Sciatic nerve (tissue), 2 donors: ENCODE measurements at places on chromosomes 6 and 20. TPM values are rescaled to one million over a fixed set of nuclear protein-coding genes. Genes with fewer than 3 reads are reported as not detected.

DNA sequence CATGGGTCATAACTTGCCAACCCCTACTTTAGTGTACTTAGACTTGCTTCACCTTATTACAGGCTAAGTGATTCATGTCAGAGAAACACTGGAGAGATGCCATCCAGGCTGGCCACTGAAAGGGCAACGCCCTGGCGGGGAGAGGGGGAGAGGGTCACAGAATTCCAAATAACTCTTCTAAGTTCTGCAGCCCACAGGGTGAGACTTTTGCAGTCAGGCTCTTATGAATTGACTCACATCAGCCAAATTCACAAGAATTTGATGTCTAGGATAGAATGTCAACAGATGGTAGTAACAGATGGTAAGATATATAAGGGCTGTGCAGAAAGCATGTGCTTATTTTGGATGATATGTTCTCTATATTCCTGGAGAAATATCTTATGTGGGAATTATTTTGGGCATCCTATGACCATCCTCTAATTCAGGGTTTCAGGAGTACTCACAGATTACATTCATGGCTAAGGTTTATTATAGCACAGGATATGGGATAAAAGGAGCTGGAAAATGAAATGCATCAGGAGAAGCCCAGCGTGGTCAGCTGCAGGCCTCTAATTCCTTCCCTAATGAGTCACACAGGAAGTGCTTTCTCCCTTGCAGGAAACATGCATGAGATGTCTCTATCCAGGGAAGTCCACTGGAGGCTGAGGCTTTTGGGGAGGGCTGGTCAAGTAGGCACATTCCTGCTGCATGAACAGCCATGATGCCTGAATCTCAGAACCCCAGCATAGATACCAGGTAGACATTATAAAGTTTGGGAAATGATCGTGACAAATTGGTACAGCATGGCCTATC is 58.7 kb upstream of the RIN2 start:
- DNase-seq: no peak

DNA sequence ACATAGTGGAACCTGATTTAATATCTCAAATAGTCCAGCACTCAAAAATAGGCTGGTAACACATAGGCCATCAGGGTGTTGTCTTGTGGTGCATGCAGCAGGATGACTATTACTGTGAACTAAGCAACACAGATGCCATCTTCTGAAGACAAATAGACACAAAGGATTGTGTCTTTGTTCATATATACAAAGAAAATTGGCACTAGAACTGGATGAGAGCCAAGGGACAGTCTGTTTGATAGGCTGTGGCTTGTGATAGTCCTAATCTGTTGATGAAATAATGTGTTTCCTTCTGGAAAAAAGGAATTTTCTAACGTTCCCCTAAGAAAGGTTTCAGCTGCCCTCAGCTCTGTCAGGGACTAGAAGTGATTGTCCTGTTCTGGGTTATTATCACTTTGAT is 129.8 kb downstream of the TPBG start:
- DNase-seq: no peak

R3HDML gene
- total RNA-seq: not detected

GRCh38 chr6:30711758-30712380 is 5.2 kb downstream of the MDC1 start:
- DNase-seq: no peak
